ENCODE measurements at places on chromosomes 11 and 22. TPM values are rescaled to one million over a fixed set of nuclear protein-coding genes. Genes with fewer than 3 reads are reported as not detected.

DNA sequence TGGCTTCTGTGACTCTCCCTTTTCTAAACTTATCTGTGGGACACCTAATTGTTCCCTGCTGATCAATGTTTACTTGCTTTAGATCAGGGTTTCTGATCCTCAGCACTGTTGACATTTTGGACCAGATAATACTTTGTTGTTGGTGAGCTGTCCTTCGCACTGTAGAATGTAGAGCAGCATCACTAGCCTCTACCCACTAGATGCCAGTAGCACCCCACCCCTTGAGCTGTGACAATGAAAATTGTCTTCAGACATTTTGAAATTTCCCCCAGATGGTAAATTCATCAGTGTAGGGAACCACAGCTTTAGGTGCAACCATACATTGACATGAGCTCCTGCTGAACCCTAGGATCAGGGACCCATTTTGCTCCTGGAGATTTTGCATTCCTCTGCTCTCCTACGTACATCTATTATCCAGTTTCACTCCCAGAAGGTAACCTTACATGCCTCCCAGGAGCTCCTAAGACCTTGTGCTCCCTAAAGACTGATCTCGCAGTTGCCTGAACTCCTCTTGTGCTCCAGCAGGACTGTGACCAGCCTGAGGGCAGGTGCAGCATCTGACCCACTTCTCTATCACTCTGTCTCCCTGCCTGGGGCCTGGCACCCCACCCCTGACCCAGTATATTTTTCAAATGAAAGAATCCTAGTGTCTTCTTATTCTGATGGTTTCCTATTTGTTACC is 107.8 kb downstream of the FAR1 start:
- DNase-seq = no peak

DNA sequence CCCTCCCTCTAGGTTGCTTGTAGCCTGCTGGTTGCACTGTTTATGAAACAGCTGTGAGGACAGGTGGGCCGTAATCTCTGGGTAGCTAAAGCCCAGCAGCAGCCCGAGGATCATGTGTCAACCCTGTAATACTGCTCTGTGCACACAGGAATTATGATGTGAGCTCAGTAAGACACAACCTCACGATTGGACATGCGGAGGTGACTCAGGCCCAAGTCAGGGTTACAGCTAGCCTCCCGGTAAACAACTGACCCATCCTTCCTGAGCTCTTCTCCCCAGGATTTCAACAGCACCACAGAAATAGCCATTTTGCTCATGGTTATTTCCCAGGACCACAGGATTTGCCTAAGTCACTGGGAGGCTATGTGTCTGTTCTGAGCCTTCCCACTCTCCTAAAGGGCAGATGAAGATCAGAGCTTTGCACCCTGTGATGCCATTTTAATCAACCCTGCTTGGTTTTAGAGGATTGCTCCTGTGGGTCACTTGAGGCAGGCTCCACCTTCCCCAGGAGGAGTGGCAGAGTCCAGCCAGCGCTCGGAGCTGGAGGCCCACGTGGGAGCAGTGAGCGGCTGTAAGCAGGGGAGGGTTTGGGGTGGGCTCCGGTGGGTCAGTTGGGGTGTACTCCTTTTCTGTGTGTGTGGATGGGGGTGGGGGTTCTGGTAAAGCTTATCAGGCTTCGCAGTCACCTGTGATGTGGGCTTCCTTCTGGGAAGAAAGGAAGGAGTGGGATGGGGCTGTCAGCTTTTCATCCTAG is at the start of gene AMPD3:
AMPD3 (plus strand) TSS at position 387 of the 754 bp plus-strand sequence. CDS start 6,256 bp downstream, outside the sequence.
- DNase-seq = no peak

GRCh38 chr11:46721286-46721685 is 2.3 kb downstream of the F2 start:
- DNase-seq = no peak

- no peak for DNase-seq
These were observed 19.1 kb downstream of the KCNC1 start for GRCh38 chr11:17753641-17754040.

DNA sequence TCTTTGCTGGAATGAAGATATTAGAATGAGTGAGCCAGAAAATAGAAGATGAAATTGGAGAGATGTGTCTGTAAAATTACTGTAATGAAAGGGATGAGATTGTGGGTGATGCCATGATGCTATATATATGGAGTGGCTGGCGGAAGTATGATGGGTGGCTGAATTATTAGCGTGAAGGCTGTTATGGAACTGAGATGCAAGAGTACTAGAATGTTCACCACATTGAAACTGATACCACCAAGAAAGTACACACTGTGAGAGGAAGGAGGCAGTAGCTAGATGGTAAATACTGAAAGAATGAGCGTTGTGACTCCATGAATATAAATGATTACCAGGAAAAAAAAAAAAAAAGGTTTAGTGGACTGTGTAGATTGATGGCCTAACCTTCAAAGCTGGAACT is 411.9 kb downstream of the CNTN5 start:
- no peak for DNase-seq

- no peak for DNase-seq
These were observed 18.3 kb downstream of the AMPD3 start for GRCh38 chr11:10473371-10473770.

The ALG9 gene
- 44.7 TPM for polyA plus RNA-seq

GRCh38 chr11:64894812-64895452 is 16.5 kb upstream of the EHD1 start:
- DNase-seq = no peak

The NXPE1 gene
- 0.04 TPM for polyA plus RNA-seq

The PGA5 gene
- polyA plus RNA-seq = 0.16 TPM

DNA sequence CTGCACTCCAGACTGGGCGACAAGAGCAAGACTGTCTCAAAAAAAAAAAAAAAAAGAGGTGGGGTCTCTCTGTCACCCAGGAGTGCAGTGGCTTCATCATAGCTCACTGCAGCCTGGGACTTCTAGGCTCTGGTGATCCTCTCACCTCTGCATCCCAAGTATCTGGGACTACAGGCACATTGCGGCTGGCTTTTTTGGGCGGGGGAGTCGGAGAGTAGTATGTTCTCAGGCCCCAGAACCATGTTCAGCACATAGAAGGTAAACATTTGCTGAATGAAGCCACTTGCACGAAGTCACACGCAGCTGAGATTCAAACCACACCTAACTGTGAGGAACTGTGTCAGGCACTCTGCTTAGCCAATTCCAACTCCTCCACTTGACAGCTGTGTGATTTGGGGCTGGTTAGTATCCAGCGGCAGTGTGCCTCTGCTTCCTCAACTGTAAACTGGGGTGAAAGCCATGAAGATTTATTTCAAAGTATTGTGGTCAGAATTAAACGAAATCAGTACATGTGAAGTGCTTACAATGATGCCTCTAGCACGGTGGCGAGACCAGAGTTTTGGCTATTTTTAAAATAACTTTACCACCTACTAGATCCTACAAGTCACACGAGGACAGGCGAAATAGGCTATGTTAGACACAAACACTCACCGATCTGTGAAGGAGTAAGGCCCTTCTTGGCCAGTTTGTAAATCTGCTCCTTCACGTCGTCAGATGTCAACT is 789 bp downstream of the RPS13 start:
- no peak for DNase-seq

GRCh38 chr11:74008373-74009229 is at the start of gene UCP3:
Gene UCP3 (minus strand): TSS chr11:74009085. CDS start chr11:74007042, 2,043 bp downstream.
- no peak for DNase-seq

DNA sequence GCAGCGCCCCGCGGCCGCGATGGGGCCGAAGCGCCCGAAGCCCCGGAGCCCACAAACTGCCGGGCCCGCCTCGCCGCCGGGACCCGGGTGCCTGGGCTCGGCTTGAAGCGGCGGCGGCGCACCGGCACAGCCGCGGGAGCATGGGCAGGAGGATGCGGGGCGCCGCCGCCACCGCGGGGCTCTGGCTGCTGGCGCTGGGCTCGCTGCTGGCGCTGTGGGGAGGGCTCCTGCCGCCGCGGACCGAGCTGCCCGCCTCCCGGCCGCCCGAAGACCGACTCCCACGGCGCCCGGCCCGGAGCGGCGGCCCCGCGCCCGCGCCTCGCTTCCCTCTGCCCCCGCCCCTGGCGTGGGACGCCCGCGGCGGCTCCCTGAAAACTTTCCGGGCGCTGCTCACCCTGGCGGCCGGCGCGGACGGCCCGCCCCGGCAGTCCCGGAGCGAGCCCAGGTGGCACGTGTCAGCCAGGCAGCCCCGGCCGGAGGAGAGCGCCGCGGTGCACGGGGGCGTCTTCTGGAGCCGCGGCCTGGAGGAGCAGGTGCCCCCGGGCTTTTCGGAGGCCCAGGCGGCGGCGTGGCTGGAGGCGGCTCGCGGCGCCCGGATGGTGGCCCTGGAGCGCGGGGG is 346 bp downstream of the FJX1 start:
- DNase-seq = no peak

- no peak for DNase-seq
These were observed 700.6 kb downstream of the METTL15 start for GRCh38 chr11:28808771-28809170.

The ZP1 gene
- polyA plus RNA-seq = not detected

DNA sequence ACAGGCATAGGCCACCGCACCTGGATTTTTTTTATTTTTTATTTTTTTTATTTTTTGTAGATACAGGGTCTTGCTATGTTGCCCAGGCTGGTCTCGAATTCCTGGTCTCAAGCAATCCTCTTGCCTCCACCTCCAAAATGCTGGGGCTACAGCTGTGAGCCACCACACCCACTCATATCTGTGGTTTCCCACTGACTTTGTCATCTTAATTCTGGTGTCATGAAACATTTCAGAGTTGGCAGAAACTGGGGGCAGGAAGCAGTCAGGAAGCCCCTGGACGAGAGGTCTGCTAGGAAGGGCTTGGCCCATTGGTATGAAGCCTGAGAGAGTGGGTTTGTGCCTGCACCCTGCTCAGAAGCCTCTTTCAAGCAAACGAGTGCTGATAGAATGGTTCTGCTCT is 49.1 kb downstream of the COMMD9 start:
- no peak for DNase-seq

The KDM4E gene
- polyA plus RNA-seq = 0.18 TPM

- peak; percentile 33 for DNase-seq
These were observed 46.2 kb downstream of the SHANK2 start for GRCh38 chr11:71206186-71206585.

The PKDREJ gene
- polyA plus RNA-seq = 0.60 TPM

DNA sequence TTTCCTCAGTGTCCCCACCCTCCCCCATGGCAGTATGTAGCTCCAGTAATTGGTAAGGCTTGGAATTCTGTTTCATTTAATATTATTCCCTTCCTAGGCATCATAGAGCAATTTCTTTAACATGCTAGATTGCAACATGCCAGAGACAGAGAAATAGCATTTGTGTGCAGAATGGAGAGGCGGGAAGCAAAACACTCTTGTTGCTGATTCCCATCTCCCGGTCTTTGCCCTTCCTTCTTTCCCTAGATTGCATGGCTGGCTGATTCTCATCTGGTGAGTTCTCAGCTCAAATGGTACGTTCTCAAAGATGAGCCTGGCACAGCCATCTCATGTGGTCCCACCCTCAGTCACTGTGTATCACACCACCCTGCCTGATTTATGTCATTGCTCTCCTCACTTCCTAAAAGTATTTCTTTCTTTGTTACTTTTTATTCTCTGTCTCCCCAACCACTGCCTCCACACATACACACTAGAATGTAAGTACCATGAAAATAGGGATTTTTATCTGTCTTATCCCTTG is 66.9 kb downstream of the ARFGAP2 start:
- DNase-seq = no peak

DNA sequence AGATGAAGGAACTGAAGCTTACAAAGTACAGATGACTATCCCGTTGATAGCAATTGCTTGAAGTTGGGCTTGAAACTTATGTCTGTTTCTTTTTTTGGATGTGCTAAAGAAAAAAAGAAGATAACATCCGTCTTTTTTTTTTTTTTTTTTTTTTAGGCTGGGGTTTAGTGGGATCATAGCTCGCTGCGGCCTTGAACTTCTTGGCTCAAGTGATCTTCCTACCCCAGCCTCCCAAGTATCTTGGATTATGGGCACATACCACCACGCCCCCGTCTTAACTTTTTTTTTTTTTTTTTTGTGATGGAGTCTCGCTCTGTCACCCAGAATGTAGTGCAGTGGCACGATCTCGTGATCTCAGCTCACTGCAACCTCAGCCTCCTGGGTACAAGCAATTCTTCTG is 40.8 kb upstream of the SCN3B start:
- DNase-seq = no peak

DNA sequence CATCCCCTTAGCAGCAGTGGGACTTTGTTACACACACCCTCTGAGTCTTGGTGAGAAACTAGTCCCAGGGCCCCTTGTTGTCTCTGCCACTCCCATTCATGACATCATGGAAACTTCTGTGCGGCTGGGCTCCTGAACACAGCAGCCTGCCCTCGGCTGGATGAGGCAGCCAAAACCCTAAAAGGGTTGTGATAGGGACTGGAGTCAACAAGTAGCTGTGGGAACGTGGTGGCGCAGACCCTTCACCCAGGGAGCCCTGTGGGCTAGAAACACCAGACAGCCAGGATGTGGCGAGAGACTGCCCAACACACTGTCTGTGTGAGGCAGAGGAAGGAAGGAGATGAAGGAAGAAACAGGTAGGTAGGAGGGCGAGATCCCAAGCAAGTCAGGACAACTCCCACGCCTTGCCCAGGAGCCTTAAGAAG is 3.9 kb downstream of the CD3D start:
- DNase-seq = no peak

The OR5A1 gene
- polyA plus RNA-seq = not detected

The IFITM10 gene
- polyA plus RNA-seq = 0.15 TPM

- DNase-seq = no peak
These were observed 85.1 kb downstream of the TTC17 start for GRCh38 chr11:43443811-43444210.

The MS4A7 gene
- polyA plus RNA-seq = 19.9 TPM

The SYT8 gene
- 0.57 TPM for polyA plus RNA-seq

DNA sequence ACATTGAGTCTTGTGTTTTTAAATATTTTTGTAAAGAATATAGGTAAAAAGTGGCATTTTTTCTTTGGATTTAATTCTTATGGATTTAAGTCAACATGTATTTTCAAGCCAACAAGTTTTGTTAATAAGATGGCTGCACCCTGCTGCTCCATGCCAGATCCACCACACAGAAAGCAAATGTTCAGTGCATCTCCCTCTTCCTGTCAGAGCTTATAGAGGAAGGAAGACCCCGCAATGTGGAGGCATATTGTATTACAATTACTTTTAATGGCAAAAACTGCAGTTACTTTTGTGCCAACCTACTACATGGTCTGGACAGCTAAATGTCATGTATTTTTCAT is 333 bp upstream of the CD3E start:
- DNase-seq = no peak

DNA sequence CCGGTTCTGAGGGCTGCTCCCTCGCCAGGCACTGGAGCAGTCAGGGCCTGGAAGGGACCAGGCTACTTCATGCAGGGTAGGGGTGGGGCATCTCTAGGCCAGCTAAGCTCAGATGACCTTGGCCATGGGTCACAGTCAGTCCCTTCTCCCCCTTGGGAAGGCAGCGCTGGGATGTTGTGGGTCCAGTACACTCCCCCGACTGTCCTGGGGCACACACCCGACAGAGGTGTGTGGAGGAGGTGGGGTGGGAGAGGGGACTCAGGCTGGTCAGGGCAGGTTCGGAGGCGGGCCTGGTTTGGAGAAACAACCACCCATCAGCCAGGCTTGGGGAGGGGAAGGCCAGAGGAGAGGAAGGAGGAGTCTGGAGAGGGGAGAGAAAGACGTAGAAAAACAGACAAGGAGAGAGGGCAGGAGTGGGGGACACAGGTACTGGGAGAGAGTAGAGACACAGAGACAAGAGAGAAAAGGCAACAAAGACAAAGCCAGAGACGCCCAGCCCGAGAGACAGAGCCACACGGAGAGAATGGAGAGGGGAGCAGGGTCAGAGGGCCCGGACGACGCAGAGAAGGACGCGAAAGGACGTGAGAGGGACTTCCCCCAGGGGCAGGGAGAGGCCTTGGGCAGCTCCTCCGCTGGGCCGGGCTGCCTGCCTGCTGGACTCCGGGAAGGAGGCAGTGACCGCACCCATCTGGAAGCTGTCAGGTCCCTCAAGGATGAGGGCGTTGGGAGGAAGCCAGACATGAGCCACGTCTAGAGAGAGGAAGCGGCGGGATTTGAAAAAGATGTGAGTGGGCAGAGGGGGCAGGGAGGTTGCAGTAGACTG is 30.6 kb upstream of the TSKU start:
- DNase-seq = peak; percentile 83

Measured in right lung (tissue), 10 donors.